ENCODE measurements at places on chromosomes 16 and 17.

- no peak for DNase-seq
Observed at GRCh38 chr17:80656590-80656989, 112.0 kb downstream of the RPTOR start.

GRCh38 chr16:35525979-35526590 lies 2066.7 kb downstream of the TP53TG3F start:
- DNase-seq: no peak

GRCh38 chr17:77695386-77695785 lies 263.1 kb upstream of the TNRC6C start:
- no peak for DNase-seq

DNA sequence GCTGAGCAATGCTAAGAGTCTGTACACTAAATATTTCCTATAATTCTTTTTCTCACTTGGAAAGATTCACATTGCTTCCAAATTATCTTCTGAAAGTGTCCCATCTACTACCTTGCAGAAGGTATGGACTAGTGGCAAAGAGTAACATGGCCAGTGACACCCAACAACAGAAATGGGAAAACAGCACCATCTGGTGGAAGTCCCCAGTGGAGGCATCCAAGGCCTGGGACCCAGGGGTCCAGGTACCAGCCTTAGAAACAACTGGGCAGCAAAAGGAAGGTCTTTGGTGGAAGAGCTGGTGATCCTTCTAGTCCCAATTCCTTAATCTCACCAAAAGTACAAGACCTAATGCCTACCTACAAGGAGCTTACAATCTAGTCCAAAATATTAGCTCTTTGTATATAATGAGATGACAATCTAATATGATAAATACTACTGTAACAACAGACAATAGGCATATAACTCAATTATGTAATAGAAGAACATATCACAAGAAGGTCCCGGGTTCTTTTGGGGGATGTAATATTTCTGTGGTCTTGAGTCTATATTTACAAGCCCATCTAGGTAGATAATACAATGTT lies 55.3 kb downstream of the SKAP1 start:
- peak; percentile 51 for DNase-seq

DNA sequence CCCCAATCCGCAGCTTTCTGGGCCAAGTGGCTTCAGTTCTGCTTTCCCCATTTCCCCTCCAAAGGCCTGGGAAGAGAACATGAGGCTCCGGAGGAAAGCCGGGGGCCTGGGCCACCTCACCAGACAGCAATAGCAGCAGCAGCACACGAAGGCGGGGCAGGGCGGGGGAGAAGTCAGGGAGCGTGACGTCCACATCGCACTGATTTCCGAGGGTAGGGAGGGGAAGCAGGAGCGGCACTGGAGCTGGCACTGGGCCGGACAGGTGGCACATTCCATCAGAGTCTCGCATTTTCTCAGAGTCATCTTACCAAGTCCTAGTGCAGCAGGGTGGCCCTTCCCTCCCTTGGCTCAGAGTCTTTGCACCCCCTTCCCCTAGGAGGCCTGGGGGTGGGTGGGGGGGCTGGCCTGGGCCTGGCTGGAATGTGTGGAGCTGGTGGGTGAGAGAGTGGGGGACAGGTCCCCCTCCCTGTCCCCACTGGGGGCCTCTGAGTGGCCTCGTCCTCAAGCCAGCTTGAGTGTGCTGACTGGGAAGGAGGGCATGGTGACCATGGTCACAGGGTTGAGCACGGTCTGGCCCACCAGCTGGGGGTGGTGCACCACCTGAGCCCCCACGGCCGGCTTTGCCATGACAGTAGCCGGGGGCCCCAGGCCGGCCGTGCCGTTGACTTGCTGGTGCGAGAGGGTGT lies 14.3 kb downstream of the MNT start:
- DNase-seq: no peak

GRCh38 chr16:17491140-17491662 lies 20.4 kb upstream of the XYLT1 start:
- DNase-seq: peak; percentile 10

- no peak for DNase-seq
Observed at GRCh38 chr17:7466639-7467341, 12.6 kb downstream of the ZBTB4 start.

- no peak for DNase-seq
Observed at GRCh38 chr16:582614-583331, 7.1 kb upstream of the RAB40C start.

DNA sequence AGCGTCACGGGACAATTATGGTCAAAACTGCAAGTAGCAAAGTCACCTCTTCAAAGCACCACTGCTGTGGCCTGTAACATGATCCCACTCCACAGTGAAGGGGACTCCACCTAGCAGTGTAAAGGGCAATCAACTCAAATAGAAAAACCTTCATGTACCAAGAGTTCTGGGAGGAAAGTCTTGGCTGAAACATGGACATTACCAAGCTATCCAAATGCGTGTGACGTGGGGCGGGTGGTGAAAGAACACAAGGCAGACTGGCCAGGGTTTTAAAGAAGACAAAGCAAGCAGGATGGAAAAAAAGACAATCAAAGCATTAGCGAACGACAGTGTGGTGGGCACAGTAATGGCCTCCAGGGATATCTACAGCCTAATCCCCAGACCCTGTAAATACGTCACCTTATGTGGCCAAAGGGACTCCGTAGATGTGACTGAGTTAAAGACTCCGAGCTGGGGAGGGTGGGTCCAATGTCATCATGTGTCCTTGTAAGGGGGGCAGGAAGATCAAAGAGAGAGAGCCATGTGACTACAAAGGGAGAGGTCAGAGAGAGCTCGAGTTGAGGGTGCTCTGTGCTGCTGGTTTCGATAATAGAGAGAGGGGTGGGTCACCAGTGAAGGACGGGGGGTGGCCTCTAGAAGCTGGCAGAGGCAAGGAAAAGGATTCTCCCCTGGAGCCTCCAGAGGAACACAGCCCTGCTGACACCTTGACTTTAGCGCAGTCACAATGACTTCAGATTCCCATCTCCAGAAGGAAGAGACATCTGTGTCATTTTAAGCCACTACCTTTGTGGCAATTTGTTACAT lies 6.0 kb downstream of the HSDL1 start:
- no peak for DNase-seq

- DNase-seq: no peak
Observed at GRCh38 chr16:70561623-70562022, 38.0 kb downstream of the SF3B3 start.

- peak; percentile 34 for DNase-seq
Observed at GRCh38 chr16:24255456-24256371, at the start of gene CACNG3. Gene CACNG3 (plus strand): TSS chr16:24256335. CDS start chr16:24256755, 420 bp downstream.

DNA sequence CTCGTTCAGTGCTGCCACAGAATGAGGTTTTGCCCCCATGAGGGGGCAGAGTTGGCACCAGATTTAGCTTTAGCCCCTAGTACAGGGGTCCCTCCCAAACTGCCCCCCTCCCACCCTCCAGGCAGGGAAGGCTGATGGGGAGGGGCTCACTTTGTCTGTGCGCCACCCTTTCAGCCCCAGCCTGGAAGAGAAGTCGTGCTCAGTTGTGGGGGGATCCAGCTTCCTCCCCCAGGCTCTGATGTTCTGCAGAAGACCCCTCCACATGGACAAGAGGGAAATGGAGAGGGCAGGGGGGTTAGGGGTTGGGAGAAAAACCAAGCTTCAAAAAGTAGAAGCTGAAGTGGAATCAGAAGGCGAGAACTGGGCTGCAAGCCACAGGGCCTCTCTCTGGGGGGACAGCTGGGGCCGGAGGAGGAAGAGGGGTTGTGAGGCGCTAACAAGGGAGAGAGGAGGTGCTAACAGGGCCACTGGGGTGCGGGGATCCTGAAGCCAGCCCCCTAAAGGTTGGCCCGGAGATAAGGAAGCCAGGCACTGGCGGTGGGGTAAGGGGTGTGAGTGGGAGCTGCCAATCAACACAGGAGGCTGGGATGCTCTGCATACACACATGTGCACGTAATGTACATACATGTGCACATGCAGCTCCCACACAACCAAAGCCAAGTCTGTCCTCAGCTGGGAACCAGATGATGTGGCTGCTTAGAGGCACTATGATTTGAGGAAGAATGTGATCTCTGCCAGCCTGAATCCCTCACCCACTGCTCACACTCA lies 7.0 kb upstream of the TMEM92 start:
- no peak for DNase-seq

GRCh38 chr16:3202903-3203539 lies 15.0 kb downstream of the OR1F1 start:
- no peak for DNase-seq

- DNase-seq: no peak
Observed at GRCh38 chr16:52584354-52585320, 37.7 kb upstream of the TOX3 start.

DNA sequence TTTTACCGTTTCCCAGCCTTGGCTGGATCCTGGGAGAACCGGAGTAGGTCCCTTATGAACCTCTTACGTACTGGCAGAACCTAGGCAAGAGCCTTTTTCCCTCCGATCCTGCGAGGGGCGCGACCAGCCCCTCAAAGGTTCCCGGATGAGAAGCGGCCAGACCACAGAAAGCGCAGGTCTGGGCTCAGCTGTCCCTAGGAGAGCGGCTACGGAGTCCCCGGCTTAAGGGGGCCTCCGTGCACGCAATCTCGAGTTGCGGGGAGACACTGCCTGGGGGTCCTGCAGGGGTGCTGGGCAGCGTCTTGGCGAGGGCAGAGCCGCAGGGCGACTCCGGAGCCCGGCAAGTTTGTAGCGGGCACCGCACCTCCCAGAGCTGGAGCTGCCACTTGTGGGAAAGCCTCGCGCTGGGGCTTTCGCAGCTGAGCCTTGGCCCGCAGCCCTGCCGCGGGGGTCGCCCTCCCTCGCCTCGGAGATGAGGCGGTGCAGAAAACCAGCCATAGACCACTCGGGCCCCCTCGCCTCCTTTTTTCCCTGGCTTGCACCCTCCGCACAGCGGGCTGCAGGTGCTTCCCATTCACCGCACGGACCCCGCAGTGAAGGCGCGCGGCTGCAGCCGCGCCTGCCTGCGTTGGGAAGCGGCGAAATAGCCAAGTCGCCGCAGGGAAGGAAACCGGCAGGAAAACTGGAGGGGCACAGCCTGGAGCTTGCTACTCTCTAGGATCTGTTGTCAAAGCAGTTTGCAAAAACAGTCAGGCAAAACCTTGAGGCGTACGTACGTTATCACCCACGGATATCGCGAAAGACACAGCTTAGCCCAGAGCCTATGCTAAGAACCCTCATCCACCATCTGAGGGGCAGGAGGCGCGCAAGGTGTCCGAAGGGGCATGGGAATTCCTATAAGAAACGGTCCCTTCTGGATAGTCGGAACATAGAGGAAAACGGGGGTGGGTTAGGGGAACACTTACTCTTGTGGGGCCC lies 834 bp downstream of the CDH8 start:
- DNase-seq: no peak

DNA sequence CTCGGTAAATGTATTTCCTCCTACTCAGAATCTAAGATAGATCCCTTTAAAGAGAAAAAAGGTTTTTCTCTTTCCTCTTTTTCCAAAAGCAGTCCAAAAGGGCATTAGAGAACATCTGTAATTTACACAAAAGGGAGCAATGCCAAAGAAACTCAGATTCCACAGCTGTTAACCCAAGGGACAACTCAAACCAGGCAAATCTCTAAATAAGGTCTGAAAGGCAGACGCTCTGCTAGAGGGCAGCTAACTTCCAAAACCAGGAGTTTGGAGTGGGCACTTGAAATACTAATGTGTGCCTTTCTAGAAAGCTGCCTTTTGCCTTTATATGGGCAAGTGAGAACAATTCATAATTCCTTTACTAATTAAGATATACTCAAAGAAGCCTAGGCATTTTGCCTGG lies 435.7 kb downstream of the ZFHX3 start:
- DNase-seq: no peak

DNA sequence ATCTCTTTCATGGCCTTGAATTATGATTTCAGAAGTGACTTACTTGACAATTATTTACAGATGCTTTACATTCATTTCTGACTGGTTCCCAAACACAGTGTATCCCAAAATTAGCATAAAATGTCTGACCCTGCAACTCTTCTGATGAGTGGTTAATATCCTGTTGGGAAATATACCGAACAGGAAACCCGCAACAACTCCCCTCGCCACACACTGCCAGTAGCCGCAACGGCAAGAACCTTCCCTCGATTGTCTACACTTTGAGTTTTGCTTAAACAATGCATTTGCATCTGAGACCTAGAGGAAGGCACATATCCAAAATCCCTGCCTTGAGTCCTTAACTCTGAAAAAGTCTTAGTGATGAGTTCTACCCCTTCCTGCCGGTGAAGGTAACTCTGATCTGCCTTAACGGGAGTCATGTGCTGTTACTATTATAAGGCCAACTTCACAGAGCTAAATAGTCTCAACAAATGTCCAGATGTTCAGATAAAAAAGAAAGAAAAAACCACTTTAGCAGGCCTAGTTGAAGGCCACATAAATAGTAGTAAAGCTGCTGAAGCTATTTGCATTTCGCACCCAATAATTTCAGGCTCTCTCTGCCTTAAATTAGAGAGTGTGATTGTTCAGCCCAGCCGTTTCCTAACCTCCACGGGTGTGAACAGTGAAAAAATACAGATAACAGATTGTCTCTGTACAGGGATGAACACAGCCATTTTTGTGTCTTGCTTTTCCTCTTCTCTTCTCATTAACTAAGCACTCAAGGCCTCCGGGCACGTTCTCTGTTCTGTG lies 321.1 kb downstream of the HS3ST3B1 start:
- DNase-seq: no peak

DNA sequence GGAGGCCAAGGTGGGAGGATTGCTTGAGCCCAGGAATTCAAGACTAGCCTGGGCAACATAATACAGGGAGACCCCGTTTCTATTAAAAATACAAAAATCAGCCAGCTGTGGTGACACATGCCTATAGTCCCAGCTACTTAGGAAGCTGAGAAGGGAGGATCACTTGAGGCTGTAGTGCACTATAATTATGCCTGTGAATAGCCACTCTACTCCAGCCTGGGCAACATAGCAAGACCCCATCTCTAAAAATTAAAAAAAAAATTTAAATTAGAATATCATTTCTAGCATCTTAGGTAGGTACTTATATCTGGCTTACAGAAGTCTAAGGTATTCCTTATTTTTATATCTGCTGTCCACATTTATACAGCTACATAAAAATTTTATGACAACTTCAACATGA lies 7.5 kb upstream of the SMG8 start:
- DNase-seq: no peak

- peak; percentile 53 for DNase-seq
Observed at GRCh38 chr16:85296859-85297660, 184.8 kb upstream of the CIBAR2 start.

DNA sequence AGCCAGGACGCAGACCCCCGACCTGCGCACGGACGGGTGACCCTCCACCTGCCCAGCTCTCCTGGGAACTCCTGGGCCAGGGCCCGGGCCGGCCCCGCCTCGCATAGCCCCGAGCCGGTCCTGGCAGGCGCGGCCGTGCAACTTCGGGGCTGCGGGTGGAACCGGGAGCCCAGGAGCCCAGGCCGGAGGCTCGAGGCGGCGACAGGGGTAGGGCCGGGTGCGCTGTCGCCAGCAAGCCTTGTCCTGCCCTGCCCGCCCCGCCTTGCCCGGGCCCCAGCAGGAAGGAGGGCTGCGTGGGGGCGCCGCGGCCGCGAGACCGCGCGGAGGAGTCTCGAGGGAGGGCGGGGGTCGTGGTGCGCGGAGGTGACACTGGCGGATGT lies 408 bp downstream of the LMF1 start:
- no peak for DNase-seq

Measured in CD4-positive, alpha-beta T cell treated with Interleukin-17A for 1 hour (primary cell).